ENCODE measurements at places on chromosomes 1 and 21.
A peak's percentile ranks its signal among the peaks of the same experiment; 100 is the strongest.

GRCh38 chr1:202023001-202023433 lies 12.6 kb downstream of the ELF3 start:
- DNase-seq: peak; percentile 82

- DNase-seq: no peak
These were observed 601 bp downstream of the CEPT1 start for GRCh38 chr1:111140680-111140967.

- no peak for DNase-seq
These were observed 75.2 kb downstream of the TRABD2B start for GRCh38 chr1:47921935-47922415.

GRCh38 chr1:77120950-77121349 lies 98.3 kb downstream of the PIGK start:
- DNase-seq: peak; percentile 17

DNA sequence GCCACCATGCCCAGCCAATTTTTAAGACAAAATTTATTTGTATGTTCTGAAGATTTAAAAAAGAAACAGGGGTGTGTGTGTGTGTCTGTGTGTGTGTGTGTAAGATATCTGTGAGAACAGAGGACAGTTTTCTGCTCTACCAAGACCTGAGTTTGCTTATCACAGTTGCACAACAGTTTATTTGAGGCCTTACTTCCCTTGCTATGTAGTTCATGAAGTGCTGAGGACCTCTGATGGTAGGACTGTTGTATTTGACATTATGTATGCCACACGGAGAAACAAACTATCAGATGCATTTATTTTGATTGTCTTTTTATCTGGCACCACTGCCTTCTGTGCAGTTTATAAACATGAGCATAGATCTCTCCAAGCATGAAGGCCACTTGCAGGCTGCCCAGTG lies 355.2 kb downstream of the PBX1 start:
- DNase-seq: no peak

DNA sequence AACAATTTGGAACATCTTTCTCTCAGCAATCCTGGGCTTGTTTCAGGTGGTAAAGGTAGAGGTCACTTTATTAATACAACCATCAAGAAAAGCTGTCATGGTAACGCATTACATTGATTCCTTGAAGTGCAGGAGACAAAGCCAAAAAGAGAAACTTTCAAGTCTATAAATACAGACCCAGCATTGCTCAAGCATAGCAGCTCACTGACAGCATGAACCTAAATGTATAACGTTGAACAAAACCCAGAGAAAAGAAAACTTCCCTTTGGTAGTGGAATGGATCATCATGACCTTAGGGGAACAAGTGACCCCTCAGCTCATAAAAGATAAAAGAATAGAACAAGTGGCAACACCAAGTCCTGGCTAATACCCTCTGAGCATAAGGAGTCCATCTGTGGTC lies 332.2 kb downstream of the NTNG1 start:
- no peak for DNase-seq

DNA sequence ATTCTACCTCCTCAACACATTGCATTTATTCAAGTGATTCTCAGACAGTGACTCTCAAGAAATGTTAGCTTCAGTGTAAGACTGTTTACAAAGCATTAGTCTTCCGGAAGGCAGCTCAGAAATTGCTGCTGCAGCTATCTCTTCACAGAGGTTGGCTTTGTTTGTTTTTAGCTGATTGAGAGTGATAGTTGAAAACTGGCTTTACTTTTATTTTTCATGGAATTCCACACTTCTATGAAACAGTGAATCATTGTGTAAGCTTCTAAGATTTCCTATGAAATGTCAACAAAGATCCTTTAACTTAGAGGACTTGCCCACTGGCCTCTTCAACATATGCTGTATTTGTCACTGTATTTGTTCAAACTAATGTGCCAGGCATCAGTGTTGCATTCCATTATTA lies 121.3 kb downstream of the TNNI3K start:
- no peak for DNase-seq

DNA sequence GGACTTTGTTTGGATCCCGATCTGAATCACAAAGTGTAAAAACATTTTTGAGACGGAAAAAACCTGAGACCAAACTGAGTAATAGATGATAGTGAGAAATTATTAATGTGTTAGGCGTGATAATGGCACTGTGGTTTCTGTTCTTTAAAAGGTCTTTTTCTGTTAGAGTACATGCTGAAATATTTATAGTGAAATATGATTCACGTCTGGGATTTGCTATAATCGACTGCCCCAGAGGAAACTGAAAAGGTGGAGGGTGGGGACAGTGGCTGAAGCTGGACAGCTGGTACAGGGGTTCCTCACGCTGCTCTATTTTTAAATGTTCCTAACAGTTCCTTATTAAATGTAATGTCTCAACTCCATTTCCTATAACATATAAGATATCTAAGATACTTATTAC lies 11.2 kb downstream of the URB1 start:
- DNase-seq: no peak

GRCh38 chr1:27408151-27408550 lies 15.7 kb downstream of the GPR3 start:
- no peak for DNase-seq

- DNase-seq: no peak
These were observed 86.3 kb upstream of the ARTN start for GRCh38 chr1:43847290-43847689.

GRCh38 chr1:180213401-180214170 lies 16.5 kb upstream of the LHX4 start:
- no peak for DNase-seq

- no peak for DNase-seq
These were observed 40.4 kb downstream of the KRTAP10-1 start for GRCh38 chr21:44499631-44500030.

All from NCI-H2107 (cell line).